NCI-H524 treated with DMSO at 0.1 percent for 48 hours (cell line): ENCODE measurements at places on chromosomes 4 and X.

DNA sequence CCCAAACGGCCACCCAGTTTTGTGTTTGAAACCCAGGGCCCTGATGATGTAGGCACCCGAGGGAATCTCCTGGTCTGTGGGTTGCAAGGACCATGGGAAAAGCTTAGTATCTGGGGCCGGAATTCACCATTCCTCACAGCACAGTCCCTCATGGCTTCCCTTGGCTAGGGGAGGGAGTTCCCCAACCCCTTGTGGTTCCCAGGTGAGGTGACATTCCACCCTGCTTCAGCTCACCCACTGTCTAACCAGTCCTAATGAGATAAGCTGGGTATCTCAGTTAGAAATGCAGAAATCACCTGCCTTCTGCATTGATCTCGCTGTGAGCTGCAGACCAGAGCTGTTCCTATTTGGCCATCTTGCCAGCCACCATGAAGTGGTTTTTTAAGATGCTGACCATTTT is 84.0 kb downstream of the PRKG2 start:
- DNase-seq: no peak

DNA sequence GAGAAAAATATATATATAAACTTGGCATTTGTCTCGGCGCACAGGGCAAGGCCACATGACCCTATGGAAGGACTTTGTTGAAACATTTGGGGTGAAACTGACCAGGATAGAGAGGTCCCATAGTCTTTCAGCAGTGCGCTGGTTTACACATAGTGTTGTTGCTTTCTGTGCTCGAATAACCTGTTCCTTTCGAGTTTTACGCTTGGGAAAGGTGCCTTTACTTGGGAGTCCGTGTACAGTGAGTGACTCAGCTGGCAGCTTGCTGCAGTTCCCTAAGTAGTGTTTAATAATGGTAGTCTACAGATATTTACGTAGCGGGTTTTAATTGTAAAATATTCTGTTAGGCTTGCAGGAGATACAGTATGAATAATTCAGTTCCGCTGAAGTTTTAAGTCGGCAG is 578 bp downstream of the APOOL start:
- DNase-seq: no peak

- DNase-seq: no peak
Measured at GRCh38 chr4:73727685-73728084, 12.7 kb upstream of the CXCL8 start.

GRCh38 chrX:39760930-39761329 is 336.8 kb downstream of the BCOR start:
- DNase-seq: no peak

- no peak for DNase-seq
Measured at GRCh38 chr4:130054908-130055307, 959.0 kb downstream of the C4orf33 start.

- no peak for DNase-seq
Measured at GRCh38 chr4:42473071-42473684, 75.9 kb downstream of the SHISA3 start.

- DNase-seq: no peak
Measured at GRCh38 chr4:23455456-23456158, 434.2 kb downstream of the PPARGC1A start.

DNA sequence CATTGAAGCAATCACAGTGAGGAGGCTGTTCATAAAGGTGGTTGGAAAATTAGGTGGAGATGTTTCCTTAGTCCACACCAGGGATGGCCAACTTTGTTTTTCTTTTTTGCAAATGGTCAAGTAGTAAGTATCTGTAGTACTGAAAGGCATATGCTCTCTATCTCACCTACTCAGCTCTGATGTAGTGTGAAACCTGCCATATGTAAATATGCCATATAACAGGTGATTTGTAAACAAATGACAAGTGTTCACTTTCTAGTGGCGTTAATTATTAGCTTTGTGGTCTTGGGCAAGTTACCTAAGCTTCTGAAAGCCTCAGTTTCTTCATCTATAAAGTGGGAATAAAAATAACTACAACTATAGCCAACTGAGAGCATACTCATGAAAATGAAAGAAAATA is 421.4 kb upstream of the LCORL start:
- no peak for DNase-seq

- DNase-seq: no peak
Measured at GRCh38 chr4:109560687-109561461, 828 bp downstream of the MCUB start.

DNA sequence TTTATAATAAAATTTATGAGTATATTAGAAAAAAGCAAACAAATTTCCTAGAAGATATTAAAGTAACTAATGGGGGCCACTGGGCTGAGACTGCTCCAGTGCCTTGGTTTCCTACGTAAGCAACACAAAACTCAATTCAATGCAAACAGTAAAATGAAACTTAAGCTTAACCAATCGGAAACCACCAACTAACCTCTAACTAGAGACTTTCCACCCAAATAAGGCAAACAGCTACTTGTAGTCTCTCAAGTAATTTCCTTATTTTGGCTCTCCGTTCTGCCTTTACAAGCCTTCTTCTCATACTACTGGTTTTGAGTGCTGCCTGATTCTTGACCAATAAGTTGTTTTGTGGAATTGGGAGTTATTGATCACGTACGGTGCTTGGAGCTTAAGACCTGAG is 167.3 kb upstream of the VEGFC start:
- no peak for DNase-seq

- no peak for DNase-seq
Measured at GRCh38 chr4:79833857-79834256, 239.2 kb downstream of the ANTXR2 start.

DNA sequence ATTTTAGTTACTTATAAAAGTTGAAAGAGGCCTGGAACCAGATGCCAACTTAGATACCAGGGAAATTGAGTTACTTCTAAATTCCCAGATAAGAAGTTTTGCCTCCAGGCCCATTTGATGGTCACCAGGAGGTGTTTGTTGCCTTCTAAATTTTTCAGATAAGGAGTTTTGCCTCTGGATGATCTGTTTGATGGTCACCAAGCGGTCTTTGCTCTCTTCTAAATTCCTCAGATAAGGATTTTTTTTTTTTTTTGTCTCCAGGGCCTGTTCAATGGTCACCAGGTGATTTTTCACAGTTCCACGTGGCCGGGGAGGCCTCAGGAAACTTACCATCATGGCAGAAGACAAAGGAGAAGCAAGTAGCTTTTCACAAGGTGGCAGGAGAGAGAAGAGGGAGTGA is 66.5 kb downstream of the FAM9B start:
- no peak for DNase-seq
